HCEC 1CT (cell line): ENCODE measurements at places on chromosomes 16 and 17.

- no peak for DNase-seq
Measured at GRCh38 chr17:50884439-50885311, 18.5 kb upstream of the TOB1 start.

DNA sequence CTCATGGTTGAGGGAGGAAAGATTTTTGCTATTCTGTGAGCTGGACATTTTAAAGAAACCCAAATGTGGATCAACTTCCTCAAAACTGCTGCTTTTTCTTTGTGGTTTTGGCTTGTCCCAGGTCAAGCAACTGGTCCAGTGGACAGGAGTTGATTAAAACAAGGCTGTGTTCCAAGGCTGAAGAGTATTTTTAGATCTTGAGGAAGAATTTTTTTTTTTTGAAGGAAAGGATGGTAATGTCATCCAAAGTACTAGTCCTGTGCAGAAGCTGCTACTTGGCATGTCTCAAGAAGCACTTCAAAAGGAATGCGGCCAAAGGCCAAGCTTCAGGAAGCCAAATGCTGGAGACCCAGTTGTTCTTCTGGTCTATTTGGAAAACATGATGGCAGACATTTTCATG is 8.0 kb upstream of the MYH2 start:
- no peak for DNase-seq

DNA sequence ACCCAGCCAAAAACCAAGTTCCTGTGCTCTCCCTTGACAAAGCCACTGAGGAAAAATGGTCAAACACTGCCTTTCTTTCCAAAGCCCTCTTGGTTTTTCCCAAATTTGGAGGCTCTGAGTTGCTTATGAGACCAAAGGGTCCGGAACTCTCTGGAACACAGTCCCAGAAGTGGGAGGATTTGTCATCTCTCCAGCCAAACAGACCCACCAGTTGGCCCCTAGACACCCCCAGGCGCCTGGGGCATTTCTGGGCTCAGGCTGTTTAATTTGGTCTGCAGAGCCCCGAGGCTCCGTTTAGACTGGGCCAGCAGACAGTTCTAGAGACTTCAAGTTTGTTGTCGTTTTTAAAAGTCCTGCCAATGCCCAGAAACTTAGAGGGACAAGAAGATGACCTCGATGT is 239.1 kb downstream of the SEC14L1 start:
- no peak for DNase-seq

GRCh38 chr17:5952518-5952917 is 117.7 kb upstream of the WSCD1 start:
- DNase-seq: no peak

DNA sequence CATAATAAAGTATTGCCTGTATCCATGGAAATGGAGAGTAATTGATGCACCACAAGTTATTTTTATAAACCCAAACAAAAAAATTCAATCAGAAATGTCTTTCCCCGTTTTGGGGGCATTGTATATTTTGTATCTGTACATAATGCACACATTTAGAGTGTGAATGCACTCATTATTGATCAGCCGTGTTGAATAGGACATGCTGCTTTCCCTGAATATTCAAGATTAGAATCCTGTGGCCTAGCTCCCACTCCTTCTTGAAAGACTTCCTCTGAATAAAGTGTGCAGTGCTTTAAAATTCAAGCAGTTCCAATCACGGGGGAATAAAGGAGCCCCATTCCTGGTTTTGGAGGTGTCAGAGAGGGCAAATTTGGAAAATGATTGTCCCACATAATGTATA is 103.8 kb upstream of the TOX3 start:
- DNase-seq: no peak
